ENCODE measurements at places on chromosomes 4 and X.

GRCh38 chr4:67712000-67712625, 11.2 kb upstream of the UBA6 start:
- DNase-seq = no peak

GRCh38 chrX:19746919-19747651, 140.3 kb downstream of the SH3KBP1 start:
- no peak for DNase-seq

GRCh38 chr4:128358231-128358912, 70.8 kb upstream of the PGRMC2 start:
- DNase-seq = no peak

- DNase-seq = peak; percentile 38
These were observed 5.4 kb upstream of the GTPBP6 start for GRCh38 chrX:323721-324628.

DNA sequence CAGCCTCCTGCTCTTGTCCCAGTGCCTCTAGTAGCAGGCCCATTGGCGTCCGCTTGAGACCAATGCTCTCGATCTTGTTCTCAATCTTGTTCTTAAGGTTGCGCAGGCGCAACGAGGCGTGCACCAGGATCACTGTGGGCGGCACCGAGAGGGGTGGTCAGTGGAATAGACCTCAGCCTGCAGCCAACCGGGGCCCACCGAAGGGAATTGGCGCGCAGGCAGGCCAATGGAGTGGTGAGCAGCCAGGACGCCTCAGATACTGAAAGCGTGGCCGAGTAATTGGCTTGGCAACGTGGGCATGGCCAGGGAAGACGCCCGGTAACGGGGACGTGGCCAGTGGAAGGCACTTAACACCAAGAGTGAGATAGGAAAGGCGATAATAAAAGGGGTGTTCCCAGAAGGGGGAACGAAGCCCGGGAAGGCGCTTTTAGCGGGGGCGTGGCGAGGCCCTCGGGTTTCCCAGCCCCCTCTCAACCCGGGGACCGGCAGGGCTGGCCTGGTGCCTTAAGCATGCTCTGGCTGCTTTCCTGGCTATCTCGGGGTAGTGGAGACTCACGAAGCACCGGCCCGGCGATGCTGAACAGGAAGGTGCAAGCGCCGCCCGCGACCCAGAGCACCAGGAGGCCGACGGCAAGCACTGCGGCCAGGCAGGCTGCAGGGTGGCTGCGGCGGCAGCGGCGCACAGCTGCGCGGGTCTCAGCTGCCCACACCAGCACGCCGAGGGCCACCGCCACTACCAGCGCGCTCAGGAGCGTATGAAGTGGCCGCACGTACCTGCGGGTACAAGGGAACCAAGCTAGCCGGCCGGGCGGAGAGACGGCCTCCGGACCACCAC, 1.7 kb downstream of the PRAF2 start:
- no peak for DNase-seq

- DNase-seq = peak; percentile 39
These were observed 49.4 kb downstream of the RPS6KA3 start for GRCh38 chrX:20217271-20217670.

DNA sequence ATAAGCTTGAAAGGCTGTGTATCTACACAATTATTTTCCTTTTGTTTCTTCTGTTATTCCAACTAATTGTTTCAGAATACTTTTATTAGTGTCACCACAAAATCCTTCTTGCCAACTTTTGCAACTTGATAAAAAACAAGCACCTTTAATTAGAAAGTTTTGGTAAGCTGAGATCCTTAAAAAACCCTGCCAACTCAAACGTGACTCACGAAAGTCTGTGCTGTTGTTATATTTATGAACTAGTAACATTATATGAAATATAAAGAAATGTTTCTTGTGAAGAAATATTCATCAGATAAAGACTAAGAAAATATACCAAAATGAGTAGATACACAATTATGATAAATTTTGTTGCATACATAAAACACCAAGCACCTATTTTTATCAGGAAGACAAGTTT, 49.0 kb downstream of the HUWE1 start:
- DNase-seq = no peak

- no peak for DNase-seq
These were observed 15.4 kb upstream of the MSANTD1 start for GRCh38 chr4:3233391-3234071.

DNA sequence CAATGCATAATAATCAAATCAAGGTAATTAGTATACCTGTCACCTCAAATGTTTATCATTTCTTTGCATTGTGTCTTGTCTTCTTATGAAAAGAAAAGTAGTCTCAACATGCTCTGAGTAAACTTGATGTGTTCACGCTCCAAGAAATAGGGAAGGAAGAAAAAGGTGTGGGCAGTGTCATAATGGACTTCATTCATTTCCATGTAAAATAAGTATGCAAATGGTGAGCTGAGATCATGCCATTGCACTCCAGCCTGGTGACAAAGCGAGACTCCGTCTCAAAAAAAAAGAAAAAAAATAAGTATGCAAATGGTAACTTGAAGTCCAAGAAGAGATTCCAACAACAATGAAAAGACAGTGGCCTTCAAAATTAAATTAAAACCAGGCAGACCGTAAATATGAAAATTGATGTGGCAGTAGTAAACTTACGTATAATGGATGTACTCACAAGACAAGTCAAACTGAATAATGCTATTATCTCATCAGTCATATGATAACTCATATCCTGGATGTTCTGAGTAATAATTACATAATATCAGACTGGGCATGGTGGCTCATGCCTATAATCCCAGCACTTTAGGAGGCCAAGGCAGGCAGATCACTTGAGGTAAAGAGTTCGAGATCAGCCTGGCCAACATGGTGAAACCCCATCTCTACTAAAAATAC, 6.0 kb upstream of the CWH43 start:
- DNase-seq = no peak

DNA sequence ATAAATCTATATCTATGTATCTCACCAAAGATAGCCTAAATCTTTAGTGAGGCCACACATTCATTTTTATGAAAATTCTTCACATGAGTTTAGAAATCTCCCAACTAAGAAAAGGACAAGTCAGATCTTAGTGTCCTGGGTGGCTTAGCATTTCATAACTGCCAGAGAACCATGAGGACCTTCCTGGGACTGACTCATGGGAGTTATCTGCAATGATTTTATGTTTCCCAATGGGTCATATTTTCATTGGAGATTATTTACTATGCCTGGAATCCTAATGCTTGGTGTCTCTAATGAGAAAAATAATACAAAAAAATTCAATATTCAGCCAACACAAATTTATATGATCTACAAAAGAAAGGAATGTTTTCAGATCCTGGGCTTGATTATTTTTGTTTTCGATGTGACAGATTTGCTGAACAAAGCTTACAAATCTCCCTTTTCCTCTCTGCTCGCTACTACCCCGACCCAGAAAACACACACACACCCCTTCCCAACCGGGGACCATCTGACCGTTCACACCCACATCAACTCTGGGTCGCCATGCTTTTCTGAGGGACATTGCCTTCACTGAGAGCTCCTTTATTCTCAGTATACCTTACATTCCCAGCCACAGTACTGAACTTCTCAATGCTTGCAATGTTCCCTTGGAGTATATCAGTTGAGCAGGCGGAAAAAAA, 40.1 kb downstream of the SORBS2 start:
- no peak for DNase-seq

DNA sequence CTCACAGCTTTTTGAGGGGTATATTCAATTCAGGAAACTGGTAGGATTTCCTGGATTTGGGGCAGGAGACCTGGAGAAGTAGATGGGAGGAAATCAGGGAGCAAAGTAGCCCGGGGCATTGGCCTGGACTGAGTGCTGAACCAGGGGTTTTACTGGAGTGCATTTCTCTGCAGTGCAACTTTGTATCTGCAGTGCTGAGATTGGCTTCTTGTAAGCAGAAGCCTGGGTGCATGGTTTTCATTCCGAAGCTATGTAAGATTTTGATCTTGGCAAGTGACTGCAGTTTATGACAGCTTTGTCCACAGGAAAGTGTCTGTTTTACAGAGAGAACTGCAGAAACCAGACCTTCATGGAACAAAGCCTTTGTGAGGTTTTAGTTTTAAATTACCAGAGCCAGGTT, 158.3 kb downstream of the SPCS3 start:
- DNase-seq = no peak

DNA sequence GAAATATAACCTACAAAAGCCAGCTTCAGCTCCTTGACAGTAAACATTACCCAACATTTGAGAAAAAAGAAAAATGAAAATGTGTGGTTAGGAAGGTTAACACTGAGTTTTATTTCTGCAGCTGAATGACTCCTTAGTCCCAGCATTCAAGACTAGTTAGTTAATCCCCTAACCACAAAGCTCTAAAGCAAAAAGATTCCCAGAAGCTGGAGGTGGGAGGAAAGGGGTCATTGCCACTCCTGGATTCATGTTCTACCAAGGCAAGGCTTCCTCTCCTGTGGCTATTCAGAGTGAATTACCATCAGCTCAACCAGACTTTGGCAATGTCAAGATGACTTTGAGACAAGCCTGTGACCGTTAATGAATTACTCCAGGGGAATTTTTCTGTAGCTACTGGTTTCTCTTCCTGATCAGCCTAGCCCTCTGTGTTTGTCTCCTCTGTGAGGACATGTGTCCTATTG, 63.6 kb downstream of the HADH start:
- DNase-seq = no peak

DNA sequence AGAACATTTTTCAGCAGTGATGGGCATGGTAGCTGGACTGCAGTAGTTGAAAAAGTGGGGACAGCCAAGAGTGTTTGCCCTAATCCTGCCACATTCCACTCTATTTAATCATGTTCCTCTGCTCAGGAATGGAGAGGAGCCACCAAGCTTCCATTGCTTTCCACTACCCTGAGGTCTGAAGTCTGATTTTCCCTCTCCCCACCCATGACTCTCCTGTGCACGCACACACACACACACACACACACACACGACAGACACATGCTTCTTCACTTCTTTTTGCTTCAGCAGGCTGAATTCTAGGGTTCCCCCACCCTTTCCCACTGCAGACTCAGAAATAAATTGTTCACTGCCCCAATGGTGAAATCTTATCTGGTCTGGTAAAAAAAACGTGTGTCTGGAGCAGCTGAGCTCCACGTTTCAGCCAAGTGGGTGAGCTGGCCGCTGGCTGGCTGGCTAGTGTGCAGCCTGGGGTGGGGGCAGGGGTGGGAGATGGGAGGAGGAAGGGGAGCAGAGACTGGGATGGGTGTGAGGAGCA, 142.7 kb upstream of the NALF2 start:
- DNase-seq = no peak

DNA sequence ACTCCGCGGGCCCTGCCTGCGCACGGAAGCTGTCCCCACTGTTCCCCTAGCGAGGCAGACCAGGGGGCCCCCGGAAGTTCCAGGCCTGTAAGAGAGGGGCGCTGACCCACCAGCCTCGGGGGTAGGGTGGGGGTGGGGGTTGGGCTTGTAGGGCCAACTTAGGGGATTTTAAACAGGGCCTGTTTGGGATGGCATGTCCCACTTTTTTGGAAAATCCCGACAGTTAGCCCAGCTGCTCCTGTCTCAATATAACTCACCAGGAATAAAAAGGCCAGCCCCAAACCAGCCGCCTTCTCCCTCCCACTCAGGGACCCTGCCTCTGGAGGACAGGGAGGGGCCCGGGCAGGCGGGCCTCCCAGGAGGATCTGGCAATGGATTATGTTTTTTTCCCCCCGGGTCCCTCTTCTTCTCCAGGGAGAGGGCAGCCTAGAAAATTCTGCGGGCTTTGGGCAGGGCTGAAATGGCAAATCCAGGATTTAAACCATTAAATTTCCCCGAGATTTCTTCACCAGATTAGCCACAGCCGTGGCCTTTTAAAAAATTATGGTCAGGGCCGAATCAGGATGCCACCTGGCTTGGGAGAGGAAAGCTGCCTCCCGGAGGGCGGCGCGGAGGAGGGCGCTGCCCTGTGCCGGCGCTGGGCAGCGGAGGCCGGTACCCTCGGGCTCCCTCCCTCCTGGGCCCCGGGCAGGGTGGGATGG, 957 bp downstream of the PPP2R2C start:
- DNase-seq = no peak

GRCh38 chr4:73103799-73104503, 34.4 kb upstream of the COX18 start:
- no peak for DNase-seq

DNA sequence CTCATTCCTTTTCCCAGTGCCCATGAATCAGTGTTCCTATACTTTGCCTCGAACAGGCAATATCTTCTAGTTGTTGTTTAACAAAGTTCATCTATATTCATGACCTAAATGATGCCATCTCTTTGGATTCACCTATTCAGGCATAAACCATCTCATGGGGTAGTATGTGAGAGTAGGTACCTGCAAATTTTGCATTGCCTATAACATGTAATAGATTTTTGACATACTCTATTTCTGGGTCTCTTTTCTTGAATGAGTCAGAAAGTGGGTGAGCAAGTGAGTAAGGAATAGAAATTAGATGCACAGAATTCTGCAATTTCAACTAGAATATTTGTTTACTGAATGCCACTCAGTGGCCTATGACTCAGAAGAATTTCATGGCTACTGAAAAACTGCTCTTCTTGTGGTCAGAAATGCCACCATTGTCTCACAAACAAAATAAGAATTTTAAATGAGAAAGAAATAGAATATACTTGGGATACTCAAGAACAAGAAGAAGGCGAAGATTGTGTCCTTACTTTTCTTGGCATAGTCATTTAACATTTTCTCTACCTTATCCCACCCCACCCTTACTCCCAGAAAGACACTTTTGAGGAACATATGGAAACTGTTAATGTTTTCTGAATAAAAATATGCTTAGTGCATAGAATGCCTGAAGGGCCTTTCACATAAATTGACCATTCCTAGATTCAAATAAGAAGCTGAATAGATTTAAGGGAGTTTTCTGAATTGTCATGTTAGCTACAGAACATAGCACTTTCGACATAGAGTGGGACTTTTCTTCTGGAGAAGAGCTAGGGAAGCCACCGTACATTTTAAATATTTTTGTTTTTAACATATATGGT, 86.8 kb downstream of the HHIP start:
- no peak for DNase-seq

DNA sequence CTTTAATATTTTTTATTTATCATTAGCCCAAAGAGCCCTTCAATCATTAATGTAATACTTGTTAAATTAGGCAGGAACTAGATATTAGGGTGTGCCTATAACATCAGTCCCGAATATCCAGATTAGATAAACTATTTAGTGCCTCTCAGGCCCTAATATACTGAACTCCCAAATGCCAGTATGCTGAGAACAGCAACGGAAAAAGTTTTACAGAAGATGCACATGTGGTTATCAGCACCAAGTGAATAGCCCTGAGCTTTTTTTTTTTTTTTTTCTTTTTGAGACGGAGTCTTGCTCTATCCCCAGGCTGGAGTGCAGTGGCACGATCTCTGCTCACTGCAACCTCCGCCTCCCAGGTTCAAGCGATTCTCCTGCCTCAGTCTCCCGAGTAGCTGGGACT, 13.0 kb upstream of the ELF2 start:
- DNase-seq = no peak

GRCh38 chr4:110781944-110782343, 159.1 kb upstream of the PITX2 start:
- DNase-seq = no peak

Measured in CD4-positive, alpha-beta T cell treated with Interleukin-4 for 4 hours (primary cell).